ENCODE measurements at places on chromosomes 7 and 10.

GRCh38 chr7:35555386-35555785 is 139.5 kb downstream of the HERPUD2 start:
- no peak for DNase-seq

DNA sequence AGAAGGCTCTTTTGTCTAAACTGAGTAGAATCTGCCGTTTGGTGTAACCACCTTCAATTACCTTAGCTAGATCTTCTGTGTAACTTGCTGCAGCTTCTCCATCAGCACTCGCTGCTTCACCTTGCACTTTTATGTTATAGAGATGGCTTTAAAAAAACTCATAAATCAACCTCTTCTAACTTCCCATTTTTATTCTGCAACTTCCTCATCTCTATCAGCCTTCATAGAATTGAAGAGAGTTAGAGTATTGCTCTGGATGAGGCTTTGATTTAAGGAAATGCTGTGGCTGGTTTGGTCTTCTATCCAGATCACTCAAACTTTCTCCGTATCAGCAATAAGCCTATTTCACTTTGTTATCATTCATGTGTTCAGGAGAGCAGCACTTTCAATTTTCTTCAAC is 1131.9 kb upstream of the CELF2 start:
- DNase-seq = no peak

DNA sequence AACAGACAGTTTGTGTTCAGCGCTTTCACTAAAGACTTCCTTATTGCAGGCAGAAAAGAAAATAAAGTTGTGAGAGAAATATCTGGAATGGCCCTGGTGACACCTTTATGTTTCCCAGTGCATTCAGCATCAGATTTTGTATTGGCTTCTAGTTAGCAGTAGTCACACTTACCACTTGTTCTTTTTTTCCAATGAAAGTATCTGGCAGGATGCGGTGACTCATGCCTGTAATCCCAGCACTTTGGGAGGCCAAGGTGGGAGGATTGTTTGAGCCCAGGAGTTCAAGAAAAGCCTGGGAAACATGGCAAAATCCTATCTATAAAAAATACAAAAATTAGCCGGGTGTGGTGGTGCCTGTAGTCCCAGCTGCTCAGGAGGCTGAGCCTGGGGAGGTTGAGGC is 649.6 kb downstream of the LRMDA start:
- no peak for DNase-seq

GRCh38 chr7:138667535-138668228 is 33.5 kb downstream of the SVOPL start:
- no peak for DNase-seq

DNA sequence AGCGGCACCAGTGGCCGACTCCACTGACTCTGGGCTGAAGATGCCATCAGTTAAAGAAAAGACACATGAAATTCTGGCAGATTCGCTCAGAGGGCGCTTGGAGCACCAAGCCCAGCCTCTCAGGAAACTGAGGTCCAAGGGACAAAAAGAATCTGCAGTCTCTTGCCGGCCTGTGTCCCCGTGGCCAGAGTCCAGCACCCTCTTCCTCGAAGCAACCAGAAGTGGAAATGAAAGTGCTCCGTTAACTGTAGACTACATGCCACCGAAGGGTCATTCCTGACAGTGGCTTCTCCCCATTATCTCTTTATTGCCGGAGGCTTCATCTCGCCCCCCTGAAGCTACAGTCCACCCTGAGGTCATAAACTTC is 1.0 kb upstream of the CHST15 start:
- DNase-seq = no peak

DNA sequence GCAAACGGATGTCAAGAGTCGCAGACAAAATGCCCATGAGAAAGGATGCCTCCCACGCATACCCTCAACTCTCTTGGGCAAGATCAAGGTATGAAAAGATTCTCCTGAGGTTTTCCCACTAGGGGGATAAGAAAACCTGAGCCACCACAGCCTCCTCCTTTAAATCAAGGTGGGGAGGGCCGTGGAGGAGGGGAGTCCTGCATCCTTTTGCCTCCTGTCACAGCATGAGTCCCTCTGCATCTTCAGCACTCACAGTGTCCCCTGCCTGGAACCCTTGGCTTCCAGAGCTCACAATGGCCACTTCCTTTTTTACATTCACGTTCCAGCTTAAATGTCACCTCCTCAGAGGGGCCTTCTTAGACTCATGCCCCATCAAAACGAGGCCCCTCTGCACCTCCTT is 207.6 kb downstream of the GLI3 start:
- DNase-seq = no peak

- DNase-seq = no peak
Observed at GRCh38 chr7:157565201-157565626, 228.4 kb downstream of the DNAJB6 start.

DNA sequence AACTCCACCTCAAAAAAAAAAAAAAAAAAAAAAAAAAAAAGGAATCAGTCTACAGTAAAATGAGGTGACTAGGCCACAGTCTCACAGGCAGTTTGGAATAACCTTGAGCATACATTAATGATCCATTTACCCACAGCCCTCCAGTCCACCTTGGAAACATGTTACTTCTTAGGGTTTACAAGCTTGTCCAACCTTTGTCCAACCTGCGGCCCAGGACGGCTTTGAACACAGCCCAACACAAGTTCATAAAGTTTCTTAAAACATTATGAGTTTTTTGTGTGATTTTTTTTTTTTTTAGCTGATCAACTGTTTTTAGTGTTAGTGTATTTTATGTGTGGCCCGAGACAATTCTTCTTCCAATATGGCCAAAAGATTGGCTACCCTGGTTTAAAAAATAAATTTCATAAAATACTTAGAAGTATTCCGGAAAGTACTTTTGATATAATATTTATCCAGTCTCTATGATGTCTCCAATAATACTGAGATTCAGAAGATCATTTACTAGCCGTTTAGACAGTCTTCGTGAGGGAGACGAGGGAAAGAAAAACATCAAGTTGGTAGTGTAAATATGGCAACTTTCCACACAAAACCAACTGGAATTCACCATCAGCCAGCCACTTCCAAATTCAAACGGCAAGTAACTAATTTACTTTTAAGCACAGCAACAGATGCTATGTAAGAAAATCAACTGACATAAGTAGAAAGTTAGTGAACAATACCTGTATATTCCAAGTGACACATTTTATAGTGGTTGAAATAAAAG is 9.9 kb downstream of the BAZ1B start:
- DNase-seq = no peak

- DNase-seq = no peak
Observed at GRCh38 chr7:23295401-23295697, 3.8 kb upstream of the MALSU1 start.

DNA sequence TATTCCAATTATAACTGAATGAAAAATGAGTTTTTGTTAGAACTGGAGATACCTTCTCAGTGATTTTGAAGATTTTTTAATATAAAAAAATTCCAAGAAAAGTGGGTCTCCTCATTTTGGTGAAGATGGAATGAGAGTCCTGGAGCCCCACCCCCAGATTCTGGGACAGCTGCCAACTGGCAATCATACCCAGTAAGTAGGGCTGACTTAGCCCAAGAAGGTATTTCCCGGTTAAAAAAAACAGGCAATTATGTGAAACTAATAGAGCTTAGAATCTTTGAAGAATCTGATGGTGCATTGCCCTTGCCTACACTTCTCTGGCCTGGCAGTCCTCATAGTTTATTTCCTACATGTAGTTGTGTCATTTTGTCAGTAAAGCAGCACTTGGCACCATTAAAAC is 52.8 kb upstream of the VWDE start:
- DNase-seq = no peak

DNA sequence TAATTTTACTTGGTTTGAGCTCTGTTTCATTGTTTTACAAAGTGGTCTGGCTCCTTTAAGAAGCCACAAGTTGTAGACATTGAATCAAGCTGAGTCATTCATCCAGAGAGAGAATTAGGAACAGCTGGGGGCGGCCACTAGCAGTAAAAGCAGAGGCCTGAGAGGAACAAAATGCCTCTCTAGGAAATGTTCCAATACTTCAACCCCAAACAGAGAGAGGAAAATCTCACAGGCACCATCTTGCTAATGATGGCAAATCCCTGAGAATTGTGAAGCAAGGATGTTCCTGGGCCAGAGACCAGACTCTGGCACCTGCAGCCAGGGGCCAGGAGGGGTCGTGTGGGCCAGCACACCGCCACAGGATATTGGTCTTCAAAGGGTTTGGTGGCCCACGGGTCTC is 26.5 kb upstream of the TRIL start:
- no peak for DNase-seq

DNA sequence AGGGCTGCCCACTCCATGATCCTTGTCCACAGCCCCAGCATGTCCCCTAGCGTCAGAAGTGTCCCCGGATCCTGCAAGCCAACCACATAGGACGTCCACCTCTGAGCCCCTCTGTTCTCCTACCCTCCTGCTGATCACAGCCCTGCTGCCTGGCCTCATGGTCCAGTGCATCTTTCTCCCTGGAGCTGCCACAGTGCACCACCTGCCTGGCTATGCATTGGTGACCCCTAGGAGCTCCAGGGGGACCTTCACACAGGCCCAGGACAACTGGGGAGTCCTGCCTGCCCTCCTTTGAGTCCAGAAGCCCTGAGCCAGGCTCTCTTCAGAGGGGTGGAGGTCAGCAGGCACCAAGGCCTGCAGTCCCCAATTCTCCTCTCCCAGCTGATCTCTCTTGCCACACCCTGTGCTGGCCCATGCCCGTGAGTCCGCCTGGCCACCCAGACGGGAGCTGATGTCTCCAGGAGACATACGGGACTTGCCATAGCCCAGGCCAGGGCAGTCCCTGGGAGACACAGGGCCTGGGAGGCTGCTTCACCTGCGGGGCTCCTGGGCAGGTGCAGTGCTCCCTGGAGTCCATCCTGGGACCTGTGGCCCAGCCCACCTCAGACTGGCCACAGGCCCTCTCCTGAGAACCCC is 77.4 kb upstream of the RET start:
- DNase-seq = no peak

DNA sequence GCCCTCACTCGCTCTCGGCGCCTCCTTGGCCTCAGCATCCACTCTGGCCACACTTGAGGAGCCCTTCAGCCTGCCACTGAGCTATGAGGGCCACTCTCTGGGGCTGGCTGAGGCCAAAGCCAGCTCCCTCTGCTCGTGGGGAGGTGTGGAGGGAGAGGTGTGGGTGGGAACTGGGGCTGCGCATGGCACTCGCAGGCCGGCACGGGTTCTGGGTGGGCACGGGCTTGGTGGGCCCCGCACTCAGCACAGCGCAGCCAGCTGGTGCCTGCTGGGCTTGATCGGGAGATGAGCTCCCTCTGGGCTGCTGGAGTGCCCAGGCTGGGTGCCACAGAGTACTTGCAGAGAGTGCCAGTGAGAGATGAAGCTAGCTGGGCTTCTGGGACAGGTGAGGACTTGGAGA is 875.5 kb downstream of the XPNPEP1 start:
- no peak for DNase-seq

- DNase-seq = no peak
Observed at GRCh38 chr7:67407392-67408071, 410.9 kb downstream of the TYW1 start.

GRCh38 chr7:48781752-48782151 is 142.6 kb upstream of the CDC14C start:
- DNase-seq = no peak

DNA sequence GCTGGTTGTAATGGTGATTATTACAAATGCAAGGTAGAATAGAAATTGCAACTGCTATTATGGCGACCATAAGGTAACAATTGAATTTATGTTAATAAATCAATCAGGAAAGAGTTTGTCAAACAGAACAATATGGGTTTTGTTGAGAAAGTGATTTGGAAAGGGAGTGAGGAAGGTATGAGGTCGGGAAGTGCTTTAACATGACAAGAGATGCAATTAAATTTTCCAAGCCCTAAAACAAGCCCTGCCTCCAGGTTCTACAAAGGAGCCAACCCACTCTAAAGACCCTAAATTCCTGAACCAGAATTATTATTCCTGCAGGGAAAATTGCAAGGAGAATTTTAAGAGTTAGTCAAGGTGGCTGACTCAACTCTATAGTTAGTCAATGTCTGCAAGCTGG is 363.7 kb downstream of the BMPER start:
- no peak for DNase-seq

DNA sequence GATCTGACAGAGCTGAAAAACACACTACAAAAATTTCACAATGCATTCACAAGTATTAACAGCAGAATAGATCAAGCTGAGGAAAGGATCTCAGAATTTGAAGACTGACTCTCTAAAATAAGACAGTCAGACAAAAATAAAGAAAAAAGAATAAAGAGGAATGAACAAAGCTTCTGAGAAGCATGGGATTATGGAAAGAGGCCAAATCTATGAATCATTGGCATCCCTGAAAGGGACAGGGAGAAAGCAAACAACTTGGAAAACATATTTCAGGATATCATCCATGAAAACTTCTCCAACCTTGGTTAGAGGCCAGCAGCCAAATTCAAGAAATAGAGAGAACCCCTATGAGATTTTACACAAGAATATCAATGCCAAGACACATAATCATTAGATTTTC is 804.8 kb upstream of the IGFBP3 start:
- no peak for DNase-seq

DNA sequence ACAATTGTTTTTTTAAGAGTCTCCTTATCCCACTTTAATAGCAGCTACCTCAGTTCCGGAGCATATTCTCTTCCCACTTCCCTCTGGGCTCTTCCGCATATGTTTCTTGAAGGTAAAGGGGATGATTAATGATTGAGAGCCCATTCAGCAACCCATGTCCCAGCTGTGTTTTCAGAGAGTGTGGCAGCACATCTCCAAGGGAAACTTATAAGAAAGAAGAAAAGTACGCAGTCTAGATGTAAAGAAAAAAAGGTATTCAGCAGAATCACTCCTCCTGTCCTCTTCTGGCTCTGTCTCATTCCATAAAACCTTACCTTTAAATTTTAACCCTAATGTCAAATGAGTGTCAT is 9.7 kb upstream of the ANKRD7 start:
- DNase-seq = no peak

DNA sequence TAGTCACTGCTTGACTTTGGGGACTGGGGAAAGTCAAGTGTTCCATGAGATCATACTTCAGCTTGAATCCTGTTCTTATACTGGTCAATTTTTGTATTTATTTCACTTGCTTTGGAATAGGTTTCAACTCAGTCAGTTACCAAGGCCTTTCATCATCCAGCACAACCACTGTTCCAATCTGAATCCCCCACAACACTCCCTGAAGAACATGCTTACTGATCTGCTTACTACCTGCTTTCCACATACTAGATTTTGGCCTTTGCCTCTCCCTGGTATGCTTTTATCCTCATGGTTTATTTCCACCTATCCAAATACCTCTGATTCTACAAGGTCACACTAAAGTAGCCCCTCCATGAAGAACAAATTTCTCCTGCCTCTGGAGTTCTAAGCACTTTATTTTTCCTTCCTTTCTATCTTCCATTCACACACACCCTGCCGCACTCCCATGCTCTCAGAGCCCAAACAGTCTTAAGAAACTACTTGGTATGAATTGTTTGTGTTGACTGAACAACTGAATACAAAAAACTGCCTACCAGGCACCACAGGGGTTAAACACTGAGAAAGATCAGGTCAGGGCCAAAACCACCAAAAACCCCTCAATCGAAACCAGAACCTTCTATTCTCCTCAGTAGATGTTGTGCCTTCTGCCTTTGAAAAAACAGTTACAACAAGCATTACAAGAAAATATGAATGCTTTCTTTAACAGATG is 178.1 kb downstream of the AVL9 start:
- DNase-seq = no peak

- no peak for DNase-seq
Observed at GRCh38 chr7:43081603-43082002, 30.8 kb upstream of the HECW1 start.

- no peak for DNase-seq
Observed at GRCh38 chr10:26624006-26624405, 73.5 kb upstream of the PDSS1 start.
